Stimulated activated CD8-positive, alpha-beta memory T cell treated with anti-CD3 and anti-CD28 coated beads, Interleukin-15, amount 100 ng/mL, for 48 hours (primary cell): ENCODE measurements at places on chromosomes 7 and 10.

- no peak for DNase-seq
Observed at GRCh38 chr7:143359771-143360353, 2.7 kb downstream of the FAM131B start.

- DNase-seq = no peak
Observed at GRCh38 chr10:102421507-102421756, 796 bp downstream of the FBXL15 start.

- no peak for DNase-seq
Observed at GRCh38 chr7:158266426-158266816, 321.2 kb downstream of the PTPRN2 start.

DNA sequence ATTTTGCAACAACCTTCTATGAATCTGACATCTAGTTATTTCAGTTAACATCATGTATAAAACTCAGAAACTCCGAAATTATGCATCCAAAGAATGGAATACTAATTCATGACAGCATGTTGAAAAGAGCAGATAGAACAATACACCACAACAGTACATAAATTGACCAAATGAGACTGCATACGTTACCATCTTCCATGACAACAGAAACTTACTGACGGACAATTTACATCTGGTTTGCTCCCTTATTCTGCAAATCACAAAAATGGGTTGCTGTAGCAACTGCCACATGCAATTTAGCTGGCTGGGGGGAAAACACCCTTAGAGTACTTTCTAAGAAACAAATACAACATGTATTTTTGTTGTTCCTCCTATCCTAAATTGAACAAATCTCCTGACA is 14.3 kb downstream of the LRRN3 start:
- DNase-seq = no peak

DNA sequence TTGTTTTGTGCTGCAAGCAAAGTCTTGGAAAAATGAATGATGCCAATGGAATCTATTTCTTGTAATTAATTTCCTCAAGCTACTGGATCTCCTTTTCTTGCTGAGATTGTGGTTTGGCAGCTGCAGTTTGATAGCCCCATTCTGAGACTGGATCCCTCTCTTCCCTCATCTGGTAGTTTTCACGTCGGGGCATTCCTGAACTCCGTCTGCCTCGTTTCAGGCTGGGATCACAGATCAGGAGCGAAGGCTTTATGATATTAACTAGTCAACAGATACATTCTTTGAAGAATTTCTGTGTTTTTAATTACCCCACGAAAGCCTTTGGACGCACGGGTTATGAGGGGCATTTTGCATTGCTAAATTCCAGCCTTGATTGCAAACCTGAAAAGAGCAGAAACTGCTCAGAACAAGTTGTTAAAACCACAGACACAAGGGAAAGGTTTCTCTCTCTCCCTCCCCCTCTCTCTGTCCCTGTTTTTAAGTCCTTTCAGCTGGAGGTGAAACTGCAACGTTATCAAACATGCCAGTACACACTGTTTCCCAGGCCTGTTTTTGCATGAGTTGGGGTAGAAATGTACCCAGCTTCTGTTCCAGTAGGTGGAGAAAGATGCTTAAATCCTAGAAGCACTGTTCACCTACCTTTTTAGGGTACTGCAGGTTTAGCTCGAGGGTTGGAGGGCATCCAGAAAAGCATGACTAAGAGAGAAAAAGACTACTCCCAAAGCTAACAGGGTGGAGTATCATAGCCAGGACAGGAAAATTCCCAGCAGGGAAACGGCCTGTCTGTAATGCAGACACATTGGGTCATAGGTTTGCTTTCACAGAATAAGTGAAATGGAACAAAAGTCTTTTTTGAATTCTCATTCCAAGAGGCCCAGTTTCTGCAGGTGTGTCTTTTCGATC is 124.3 kb downstream of the CUX1 start:
- no peak for DNase-seq

DNA sequence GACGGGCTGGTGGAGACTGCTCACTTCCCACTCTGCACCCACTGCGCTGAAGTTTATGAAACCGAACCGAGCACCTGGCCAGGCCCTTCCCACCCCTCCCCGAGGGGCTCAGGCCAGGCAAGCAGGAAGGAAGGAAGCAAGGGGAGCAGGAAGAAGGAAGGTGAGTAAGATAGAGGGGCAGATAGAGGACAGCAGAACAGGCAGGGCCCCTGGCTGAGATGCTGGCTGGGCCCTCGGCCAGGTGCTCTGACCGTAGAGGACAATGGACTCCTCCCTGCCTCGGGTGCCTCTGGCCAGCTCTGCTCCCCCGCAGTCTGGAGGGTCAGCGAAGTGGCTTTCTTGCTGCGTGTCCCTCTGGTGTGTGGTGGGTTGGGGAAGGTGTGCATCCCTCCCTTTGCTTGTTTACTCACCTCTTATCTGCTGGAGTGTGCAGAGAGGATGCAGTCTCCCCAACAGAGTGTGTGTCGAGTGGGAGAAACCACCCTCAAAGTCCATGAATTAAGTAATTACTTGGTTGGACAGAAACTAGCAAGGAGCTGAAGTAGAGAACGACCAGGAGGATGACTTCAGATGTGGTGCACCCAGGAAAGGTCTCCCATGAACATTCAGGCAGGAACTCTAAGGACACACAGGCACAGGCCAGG is 82.8 kb upstream of the PPP2R2D start:
- no peak for DNase-seq

DNA sequence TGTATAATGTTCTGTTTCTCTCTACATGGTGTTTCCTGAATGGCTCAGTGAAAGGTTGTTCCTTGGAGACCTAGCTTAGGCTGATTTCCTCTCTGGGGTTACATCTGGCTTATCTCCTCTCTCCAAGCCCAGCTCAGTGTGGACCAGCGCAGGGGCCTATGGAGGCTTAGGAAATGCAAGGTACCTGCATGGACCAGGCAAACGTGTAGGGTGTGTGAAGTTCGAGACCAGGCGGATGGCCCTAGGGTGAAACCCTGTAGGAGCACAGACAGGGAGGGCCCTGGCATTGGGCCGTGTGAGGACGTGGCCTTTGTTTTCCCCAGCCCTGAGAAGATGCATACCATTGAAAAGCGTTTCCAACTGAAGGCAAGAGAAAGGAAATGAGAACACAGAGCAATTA is 59.0 kb downstream of the DOCK1 start:
- no peak for DNase-seq

GRCh38 chr10:132461683-132462231 is 64.8 kb downstream of the PWWP2B start:
- DNase-seq = no peak

DNA sequence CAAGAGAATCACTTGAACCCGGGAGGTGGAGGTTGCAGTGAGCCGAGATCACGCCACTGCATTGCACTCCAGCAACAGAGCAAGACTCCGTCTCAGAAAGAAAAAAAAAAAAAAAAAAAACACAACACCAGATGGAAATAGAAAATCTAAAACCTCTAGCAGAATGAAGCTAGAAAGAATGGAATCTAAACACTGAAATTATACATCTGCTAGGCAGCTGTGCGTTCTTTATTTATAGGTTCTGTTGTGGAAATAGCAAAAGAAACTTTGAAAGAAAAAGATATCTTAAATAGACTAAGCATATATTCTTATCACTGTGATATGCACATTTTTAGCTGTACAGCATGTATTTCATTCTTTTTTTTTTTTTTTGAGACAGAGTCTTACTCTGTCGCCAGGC is 17.1 kb downstream of the BMPR1A start:
- DNase-seq = no peak

GRCh38 chr10:86671419-86671818 is 3.1 kb downstream of the LDB3 start:
- no peak for DNase-seq
